ENCODE measurements at places on chromosomes 11 and 22. TPM values are rescaled to one million over a fixed set of nuclear protein-coding genes. Genes with fewer than 3 reads are reported as not detected.

DNA sequence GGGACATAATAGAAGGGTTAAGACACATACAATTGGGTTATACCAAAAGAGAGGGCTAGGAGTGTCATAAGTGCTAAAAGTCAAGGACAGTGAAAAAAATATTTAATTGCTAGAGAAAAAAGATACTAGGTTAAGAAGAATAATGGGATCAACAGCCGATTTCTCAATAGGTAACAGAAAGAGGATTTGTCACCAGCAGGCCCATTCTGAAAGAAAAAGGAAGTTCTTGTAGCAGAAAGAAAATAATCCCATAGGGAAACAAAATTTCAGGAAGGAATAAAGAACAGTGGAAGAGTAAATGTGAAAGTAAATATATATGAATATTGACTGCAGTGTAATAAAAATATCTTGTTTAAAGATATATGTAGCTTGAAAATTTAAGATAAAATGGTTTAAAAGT, 43.3 kb upstream of the ADORA2A start:
- no peaks in the 10 kb centered on the region for H3K4me1 ChIP-seq
- no peak overlapping the region for H3K4me3 ChIP-seq
- no peaks in the 10 kb centered on the region for H3K27me3 ChIP-seq

DNA sequence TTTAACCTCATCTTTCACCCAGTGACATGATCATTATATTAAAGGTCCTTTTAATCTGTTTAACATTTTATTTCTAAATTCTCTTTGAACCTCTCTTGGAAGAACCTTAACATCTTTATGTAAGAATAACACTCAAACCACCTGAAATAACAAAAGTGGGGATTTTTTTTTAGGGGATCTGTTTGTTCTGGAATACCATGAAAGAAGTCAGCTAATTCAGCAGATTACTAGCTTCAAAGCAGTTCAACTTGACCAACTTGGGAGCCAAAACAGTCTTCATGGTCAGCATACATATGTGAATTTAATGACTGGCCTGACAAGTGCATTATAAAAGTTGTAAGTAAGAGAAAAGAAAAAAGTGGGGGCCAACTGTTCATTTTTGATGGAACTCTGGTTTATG, 52.3 kb downstream of the CCDC34 start:
- no peak overlapping the region for H3K27ac ChIP-seq

Gene TIMP3
- 3.2 TPM for total RNA-seq

DNA sequence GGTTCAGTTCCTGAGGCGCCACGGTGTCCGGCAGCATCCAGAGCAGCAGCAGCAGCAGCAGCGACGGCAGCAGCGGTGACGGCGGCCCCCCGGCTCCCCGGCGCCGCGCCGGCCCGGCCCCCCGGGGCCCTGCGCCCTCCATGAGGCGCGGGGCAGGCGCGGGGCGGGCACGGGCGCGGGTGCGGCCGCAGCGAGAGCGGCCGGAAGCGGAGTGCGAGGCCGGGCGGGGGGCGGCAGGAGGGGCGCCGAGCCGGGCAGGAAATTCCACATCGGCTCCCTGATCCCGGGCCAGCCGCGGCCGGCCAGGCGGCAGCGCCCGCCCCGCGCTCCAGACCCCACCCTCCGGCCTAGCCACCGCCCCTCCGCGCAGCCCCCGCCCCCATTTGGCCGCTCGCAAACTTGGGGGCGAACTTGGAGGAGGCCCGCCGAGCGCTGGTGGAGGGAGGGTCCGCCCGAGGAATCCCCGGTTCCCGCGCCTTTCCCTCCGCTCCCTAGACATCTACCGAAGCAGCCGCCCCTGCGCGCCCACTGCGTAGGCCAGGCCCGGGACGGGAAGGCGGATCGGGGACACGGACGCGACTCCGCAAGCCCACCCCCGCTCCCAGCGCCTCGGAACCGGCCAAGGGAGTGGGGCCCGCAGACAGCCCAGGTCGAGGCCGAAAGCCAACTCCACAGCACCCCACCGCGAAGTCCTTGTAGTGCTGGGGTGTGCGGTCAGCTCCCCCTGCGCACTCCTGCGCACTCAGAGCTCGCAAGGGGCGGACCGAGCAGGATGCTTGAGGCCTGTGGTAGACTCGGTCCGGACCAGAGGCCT, at the start of gene SCARF2:
TSS of gene SCARF2 (minus strand) at position 213 of the 814 bp plus-strand sequence. CDS start at position 142, 71 bp downstream.
- peaks cover 42% of the 10 kb centered on the region for H3K27me3 ChIP-seq
- peak within 1 kb of the TSS; percentile 89 for H3K27ac ChIP-seq
- peak; percentile 63 for DNase-seq
- peaks cover 9% of the 10 kb centered on the region for H3K4me1 ChIP-seq
- H3K36me3 ChIP-seq: peaks cover 9% of the 10 kb centered on the region
- H3K4me3 ChIP-seq: peak within 1 kb of the TSS; percentile 79

DNA sequence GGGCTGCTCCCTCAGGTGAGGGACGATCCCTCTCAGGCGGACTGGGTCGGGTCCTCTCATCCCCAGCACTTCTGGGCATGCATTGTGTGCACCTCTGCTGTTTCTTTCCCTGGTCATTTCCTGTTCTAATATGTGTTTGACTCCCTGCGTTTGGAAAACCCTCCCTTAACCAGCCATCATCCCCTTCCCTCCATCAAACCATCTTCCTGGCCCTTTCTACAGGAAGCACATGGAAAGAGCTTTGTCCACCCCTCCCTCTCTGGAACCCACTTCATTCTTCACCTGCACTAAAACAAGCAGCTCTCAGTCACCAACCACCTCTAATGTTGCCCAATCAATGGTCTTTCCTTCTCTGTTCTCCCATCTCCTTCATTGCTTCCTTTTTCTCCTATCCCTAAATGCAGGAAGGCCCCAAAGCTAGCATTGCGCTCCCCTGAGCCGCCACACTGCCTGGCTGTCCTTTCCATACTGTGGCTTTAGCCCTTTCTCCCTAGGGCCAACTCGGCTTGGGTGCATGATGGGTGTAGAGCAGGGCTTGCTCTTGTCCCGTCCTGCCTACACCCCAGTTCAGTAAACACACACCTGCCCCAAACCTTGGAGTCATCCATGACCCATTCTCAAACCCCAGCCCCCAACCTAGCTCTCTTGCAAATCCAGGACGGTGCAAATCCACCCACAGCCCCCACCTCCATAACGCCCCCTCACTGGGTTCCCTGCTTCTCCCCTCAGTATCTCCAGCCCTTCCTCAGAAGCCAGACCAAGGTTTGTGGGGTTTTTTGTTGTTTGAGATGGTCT, 5.4 kb upstream of the GAS2L1 start:
- no peak overlapping the region for H3K4me3 ChIP-seq
- H3K36me3 ChIP-seq: peaks cover 31% of the 10 kb centered on the region
- H3K27ac ChIP-seq: peak overlapping the region; percentile 76
- DNase-seq: no peak
- no peaks in the 10 kb centered on the region for H3K27me3 ChIP-seq

Gene ESAM
- 1.4 TPM for total RNA-seq

DNA sequence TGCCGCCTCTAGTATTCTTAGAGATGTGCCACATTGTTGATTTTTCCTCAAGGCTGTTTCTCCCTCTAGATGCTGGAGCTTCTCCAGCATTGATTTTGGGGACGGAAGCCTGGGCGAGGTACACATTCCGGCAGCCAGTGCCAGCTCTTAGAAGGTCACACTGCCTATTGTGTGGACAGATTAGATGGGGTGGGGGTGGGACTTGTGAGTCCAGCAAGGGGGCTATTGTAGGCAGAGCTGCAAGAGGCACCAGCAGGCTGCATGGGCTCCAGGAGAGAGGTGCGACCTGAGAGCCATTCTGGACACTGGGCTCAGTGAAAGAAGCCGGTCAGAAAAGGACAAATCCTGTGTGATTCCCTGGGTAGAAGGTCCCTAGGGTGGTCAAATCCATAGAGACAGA, 12.4 kb downstream of the C11orf21 start:
- H3K36me3 ChIP-seq: no peaks in the 10 kb centered on the region
- no peak for DNase-seq
- peaks cover 9% of the 10 kb centered on the region for H3K4me1 ChIP-seq
- H3K4me3 ChIP-seq: no peak overlapping the region
- H3K27me3 ChIP-seq: peaks cover 71% of the 10 kb centered on the region

DNA sequence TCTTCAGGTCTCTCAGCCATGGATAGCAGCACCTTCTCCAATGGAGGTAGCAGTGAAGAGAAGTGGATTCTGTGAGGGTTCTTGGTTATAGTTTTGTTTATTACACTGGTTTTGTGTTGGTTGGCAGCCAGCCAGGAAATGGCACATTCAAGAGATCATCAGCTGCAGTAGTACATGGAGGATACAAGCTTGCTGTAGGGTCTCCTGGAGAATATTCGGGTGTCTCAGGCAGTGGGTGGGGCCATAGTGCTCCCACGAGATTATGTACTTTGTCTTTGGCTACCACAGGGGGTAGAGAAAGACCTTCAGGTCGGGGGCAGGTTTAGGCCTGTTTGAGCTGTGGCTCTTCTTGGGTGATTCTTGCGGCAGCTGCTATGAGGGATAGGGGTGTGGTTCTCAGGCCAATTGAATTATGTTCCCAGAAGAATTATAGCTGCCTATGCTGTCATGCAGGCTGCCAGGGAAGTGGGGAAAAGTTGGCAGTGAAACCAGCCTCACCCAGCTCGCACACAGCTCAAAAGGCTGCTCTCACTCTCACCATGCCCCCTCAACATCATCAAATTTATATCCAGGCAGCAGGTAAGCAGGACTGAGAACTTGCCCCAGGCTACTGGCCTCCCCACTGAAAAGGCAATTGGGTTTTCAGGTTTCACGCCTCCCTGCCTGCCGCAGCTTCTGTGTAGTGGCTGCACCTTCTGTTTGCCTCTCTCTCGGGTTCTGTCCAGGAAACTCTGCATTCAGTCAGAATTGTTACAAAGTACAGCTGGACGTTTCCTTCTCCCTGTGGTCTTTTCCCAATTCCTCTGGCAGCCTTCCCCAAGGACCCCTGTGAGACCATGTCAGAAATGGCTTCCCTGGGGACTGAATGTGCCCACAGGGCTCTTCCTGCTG, 435.5 kb downstream of the LUZP2 start:
- H3K4me1 ChIP-seq: peaks cover 2% of the 10 kb centered on the region
- H3K27me3 ChIP-seq: no peaks in the 10 kb centered on the region
- DNase-seq: no peak
- no peak overlapping the region for H3K4me3 ChIP-seq

DNA sequence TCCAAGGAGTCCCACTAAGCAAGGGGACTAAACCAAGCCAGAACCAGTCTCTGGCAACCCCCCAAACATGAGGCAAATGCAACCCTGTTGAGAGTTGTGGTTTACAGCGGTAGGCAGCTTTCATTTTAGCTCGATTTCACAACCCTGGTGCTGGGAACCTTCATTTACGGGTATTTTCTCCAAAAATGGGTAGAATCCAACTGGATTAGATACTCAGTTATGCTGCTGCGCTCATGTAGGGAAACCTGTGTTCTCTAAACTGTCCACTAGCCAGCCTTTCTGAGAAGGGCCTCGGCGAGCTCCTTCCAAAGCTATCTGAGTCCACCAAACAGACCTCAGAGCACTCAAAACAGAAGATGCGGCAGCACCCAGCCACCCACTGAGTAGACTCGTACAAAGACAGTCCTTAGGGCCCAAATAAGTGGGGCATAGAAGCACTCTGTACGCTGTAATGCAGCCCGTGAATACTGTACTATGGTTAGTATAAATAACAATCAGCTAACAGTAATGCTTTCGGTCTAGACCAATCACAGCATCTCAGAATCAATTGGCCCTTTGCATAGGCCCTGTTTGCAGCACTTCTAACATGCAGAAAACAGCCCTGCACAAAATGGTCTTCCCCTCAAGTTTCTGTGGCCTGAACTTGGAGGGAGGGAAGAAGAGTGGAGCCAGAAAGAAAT, 104.7 kb downstream of the ETS1 start:
- H3K27ac ChIP-seq: no peak overlapping the region
- peaks cover 46% of the 10 kb centered on the region for H3K27me3 ChIP-seq
- H3K36me3 ChIP-seq: no peaks in the 10 kb centered on the region
- no peak overlapping the region for H3K4me3 ChIP-seq

- peaks cover 5% of the 10 kb centered on the region for H3K27me3 ChIP-seq
- no peak overlapping the region for H3K27ac ChIP-seq
- H3K4me1 ChIP-seq: no peaks in the 10 kb centered on the region
- no peak overlapping the region for H3K4me3 ChIP-seq
- H3K36me3 ChIP-seq: no peaks in the 10 kb centered on the region
Observed at GRCh38 chr11:61898247-61898582, 6.9 kb upstream of the FADS3 start.

Gene MMP27
- not detected for total RNA-seq

Gene ACRV1
- 0.55 TPM for total RNA-seq

DNA sequence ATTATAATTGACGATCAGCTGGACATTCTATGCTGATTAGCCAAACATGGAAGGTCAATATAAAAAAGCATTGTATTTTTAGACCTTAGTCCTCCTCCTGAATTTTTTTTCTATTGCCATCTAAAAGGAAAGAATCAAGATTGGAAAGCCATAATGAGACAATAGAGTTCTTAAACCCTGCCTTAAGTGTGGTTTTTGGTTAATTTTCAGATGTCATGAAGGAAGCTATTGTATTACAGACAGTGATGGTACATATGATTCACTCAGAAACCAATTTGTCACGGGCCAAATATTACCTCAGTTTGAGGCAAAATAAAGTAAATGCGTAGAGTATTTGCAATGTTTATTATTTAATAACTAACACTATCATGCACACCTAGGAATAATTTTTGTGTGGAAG, 1164.0 kb upstream of the RAG2 start:
- no peak for DNase-seq
- no peak overlapping the region for H3K4me3 ChIP-seq
- H3K36me3 ChIP-seq: no peaks in the 10 kb centered on the region

- H3K4me3 ChIP-seq: no peak overlapping the region
- H3K27ac ChIP-seq: peak overlapping the region; percentile 88
- H3K27me3 ChIP-seq: peaks cover 24% of the 10 kb centered on the region
- no peaks in the 10 kb centered on the region for H3K36me3 ChIP-seq
- peaks cover 42% of the 10 kb centered on the region for H3K4me1 ChIP-seq
Observed at GRCh38 chr11:2839395-2839943, 46.1 kb downstream of the CDKN1C start.

Gene MMP7
- total RNA-seq: not detected

Gene SULT4A1
- 7.0 TPM for total RNA-seq

DNA sequence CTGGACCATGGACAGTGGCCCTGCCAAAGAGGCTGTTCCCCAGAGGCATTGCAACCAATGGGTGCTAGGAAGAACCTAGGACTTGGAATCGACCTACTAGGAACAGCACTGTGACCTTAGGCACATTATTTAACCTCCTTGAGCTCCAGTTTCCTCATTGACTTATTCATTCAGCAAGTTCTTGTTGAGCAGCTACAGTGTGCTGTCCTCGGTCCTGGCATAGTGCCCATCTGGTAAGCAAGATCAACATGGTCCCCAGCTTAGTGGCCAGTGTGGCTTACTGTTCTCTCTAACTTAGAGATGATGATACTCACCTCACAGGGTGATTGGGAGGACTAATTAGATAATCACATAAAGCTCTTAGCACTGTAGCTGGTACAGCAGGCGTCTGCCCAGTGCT, 8.2 kb downstream of the ABCG4 start:
- no peaks in the 10 kb centered on the region for H3K4me1 ChIP-seq
- H3K27me3 ChIP-seq: peaks cover 38% of the 10 kb centered on the region
- no peak for DNase-seq

DNA sequence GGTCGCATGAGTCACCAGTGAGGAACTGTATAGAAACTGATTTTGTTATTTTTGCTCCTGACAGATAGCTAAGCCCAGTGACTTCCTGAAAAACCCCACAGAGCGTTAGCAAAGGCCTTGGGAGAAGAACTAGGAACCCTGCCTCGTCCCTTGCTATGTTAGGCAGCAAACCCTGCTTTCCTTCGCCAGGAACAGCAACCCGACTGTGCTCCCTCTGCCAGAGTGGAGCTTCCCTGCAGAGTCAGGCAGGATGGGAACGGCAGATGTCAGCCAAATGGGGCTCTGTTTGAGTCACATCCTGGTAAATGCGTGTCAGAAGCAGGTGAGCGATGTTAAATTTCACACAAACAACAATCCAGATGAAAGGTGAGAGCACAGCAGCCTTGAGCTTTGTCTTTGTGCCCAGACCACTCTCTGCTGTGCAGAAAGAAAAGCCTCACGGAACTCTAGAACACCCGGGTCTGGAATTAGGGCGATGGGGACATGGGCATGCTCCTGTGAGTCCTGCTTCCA, 186.6 kb downstream of the ADAMTS15 start:
- no peak overlapping the region for H3K4me3 ChIP-seq
- H3K27ac ChIP-seq: no peak overlapping the region
- no peak for DNase-seq

Measured in progenitor cell of endocrine pancreas (in vitro differentiated cells).